ENCODE measurements at places on chromosomes 12 and 14.
A peak's percentile ranks its signal among the peaks of the same experiment; 100 is the strongest.

DNA sequence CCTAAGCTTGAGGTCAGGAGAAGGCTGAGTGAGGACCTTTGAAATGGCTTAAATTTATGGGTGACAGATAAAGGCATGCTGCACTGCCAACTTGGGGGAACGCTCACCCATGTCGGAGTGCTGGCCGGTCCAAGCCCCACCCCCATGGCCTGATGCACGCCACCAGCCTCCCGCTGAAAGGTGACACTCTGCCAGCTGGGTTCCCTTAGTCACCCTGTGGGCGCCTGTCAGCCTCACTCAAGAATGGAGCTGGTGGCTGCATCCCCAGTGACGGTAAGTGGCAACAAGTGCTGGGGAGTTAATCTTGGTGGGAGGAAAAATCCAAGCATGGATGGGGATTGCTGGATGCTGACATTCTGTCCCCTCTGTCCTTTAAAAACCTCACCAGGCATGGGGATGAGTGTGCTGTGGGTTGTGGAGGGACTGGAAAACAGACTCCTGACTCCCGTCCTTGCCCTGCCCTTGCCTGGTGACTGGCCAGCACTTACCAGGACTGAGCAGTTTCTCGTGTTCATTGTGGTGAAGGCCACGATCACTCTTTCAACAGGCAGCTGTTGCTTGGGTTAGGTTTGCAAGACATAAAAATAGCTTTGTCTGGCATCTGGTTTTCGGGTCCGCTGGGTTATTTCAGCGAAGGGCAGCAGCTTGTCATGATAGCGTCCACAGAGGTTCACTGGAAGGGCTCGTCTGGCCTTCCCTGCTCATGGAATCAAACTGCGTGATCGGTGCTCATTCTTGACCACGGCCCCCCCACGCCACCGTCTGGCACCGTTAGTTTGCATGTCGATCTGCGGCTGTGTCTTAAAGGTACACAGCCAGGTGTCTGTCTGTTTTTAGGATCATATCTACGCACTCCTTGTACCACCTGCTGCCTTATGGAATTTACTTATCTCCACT, 15.0 kb downstream of the ACACB start:
- no peak for DNase-seq

GRCh38 chr12:56593909-56594621, 36.1 kb downstream of the BAZ2A start:
- DNase-seq, result peak; percentile 67

DNA sequence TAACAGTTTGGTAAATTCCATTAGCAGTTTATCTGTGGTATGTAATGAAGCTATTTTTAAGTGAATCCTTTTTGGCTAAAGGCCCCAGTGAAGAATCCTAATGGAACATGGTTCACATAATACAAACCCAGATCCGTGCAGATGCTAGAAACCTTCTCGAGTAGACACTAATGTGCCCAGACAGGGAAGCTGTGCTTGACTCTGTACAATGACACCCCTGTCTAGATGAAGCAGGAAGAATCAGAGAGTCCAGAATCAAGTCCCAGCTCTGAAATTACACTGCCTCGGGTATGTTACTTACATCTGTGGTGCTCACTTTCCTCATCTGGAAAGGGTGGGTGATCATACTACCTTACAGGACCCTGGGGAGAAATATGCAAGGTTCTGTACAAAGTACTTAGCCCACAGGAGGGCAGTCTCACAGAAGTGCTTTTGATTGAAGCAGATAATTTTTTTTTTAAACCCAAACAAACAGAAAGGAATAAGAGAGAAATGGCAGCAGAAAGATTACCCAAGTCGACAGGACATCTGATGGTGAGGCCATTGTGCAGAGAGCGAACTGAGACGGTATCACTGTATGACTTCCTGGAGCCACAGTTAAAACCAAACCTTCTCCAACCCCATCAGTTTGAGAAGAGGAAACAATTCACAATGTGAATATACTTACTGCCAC, 8.5 kb downstream of the CRACR2A start:
- DNase-seq, result peak; percentile 49

GRCh38 chr12:46100551-46101484, 110.4 kb upstream of the SCAF11 start:
- no peak for DNase-seq

- DNase-seq, result no peak
These were observed 1.9 kb downstream of the BMP4 start for GRCh38 chr14:53954551-53955228.

GRCh38 chr12:14010989-14011388, 29.6 kb upstream of the GRIN2B start:
- no peak for DNase-seq

DNA sequence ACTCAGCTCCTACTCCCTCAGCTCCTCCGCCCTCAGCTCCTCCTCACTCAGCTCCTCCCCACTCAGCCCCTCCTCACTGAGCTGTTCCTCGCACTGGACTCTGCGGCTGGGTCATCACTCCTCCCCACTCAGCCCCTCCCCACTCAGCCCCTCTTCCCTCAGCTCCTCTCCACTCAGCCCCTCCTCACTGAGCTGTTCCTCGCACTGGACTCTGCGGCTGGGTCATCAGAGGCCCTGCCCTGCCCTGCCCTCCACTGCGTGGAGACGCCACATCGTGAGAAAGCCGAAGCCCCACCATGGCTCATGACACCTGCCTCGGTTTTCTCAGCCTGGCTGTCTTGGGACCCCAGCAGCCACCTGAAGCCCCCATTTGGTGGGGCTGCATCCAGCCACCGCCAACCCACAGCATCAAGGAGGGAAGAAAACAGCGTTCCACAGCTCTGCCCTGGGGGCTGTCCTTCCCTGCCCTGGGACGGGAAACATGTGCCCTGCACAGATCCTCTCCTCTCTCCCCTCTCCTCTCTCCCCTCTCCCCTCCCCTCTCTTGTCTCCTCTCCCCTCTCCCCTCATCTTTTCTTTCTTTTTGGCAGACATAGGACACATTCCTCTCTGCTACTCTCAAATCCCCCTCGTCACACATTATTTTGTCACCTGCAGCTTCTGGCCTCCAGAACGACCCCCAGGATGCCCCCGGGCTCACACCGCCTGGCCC, 17.7 kb downstream of the NOC4L start:
- no peak for DNase-seq

DNA sequence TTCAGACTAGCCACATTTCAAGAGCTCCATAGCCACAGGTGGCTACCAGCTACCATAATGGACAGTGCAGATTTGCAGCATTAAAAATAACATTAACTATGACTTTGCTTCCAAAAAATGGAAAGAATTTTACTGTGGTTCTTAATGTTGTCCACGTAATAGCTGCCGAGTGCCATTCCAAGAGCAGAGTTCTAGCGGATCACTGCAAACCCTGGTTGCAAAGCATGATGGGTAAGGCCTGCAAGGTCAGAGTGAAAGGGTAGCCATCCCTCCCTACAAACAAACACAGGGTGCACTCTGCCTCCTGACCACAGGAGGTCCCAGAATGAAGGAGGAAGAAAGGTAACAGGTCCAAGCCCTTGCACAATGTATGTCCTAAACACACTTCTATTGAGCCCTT, 157.6 kb downstream of the DPF3 start:
- DNase-seq, result no peak

GRCh38 chr14:37932481-37932880, 275.2 kb upstream of the SSTR1 start:
- no peak for DNase-seq

DNA sequence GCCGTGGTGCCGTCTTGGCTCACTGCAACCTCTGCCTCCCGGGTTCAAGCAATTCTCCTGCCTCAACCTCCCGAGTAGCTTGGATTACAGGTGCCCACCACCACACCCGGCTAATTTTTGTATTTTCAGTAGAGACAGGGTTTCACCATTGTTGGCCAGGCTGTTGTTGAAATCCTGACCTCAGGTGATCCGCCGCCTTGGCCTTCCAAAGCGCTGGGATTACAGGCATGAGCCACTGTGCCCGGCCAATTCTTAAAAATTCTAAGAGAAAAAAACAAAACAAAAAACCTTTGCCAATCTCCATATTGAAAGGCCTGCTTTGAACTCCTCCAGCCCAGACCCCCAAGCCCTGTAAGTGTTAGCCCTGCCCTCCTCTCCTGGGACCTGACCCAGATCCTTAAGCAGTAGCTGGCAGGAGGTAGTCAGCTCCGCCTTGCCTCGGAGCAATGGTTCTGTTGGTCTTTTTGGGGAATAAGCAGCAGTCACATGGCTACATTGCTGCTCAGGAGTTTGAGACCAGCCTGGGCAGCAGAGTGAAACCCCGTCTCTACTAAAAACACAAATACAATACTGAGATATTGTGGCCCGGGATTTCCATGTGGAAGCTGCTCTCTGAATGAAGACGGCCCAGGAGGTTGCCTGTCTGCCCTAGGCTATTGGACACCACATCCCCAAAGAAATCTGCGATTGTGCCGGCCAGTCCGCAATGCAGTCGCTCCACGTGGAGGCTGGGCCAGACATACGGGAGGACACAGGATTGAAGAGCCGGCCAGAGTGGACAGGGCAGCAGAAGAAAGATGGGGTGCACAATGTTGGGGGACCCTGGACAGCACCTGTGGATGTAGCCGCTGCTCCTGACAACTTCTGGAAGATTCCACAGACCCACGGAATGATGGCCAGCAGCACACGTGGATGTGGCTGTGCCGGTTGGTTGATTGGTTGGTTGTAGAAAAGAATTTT, 28.8 kb upstream of the BEGAIN start:
- DNase-seq, result no peak

All from activated CD4-positive, alpha-beta T cell treated with anti-CD3 and anti-CD28 coated beads, Interleukin-2, Interleukin-6, amounts not matched to agents 100 ng/mL and 50 ng/mL, durations not matched to agents 16 hours and 8 hours (primary cell).